ENCODE measurements at places on chromosomes 4 and X.

GRCh38 chr4:108635070-108635655 lies 14.8 kb downstream of the RPL34 start:
- DNase-seq, result no peak

DNA sequence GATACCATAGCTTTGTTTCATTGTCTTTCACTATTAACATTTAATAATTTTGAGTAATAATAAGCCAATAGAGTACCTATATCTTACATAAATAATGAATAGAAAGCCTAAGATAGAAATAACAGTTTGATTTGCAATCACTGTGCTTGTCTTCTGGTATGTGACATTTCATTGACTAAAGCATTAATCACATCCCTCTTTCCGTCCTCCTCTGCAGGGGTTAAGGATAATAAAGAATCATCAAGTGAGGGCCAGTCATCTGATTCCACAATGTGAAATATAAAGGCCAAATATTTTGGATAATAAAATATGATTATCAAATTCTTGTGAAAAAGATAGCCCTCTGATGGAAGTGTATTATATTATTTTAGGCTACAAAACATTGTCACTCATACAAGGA lies 2073.4 kb downstream of the ARAP2 start:
- no peak for DNase-seq

- no peak for DNase-seq
Measured at GRCh38 chr4:24559889-24560288, 24.5 kb downstream of the DHX15 start.

DNA sequence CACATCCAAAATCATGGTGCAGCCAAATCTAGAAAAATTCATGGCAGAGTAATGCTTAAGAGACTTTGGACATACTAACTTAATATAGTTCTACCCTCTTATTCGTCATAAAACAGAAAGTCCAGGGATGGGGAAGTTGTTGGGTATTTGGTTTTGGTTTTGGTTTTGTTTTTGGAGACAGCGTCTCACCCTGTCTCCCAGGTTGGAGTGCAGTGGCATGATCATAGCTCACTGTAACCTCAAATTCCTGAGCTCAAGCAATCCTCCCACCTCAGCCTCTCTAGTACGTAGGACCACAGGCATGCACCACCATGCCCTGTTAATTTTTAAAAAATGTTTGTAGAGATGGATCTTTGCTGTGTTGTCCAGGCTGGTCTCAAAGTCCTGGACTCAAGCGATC lies 271.8 kb upstream of the TENM3 start:
- DNase-seq, result no peak

DNA sequence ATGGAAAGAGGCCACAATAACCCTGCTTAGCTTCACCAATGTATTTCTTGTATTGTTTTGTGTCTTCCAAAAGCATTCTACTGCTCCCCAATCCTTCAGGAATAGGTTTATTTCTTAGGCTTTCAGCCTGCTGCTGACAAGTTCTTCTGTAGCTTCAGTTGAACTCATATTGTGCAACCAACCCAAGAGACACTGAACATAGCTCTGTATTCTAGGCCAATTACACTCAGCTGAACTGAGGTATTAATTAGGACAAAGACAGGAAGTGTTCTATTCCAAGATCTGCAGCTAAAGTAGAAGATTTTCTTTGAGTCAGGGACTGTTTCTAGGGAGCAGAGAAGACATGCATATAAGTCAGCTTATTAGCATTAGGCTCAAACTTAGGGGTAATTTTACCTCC lies 151.8 kb downstream of the LHFPL1 start:
- DNase-seq, result no peak
